AG04450 (cell line): ENCODE measurements at places on chromosomes 6 and 20.

DNA sequence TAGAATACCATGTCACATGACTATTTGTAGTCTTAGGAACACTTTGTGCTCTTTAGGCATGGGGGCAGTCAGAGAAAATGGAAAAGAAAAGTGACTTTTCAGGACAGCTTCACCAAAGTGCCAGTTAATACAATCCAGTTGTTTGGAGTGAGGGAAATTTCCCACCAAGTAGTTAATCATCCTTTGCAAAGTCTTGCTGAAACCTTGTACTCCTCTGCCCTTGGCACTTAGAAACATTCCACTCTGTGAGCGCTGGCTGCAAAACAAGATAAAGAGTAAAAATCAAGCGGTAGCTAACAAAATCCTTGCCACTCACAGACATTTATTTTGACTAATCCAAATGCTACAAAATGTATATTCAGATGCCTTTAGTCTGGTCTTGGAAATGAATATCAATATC is 229.2 kb upstream of the HSF2 start:
- no peak for DNase-seq

GRCh38 chr6:114375541-114376192 is 32.8 kb upstream of the HS3ST5 start:
- no peak for DNase-seq

DNA sequence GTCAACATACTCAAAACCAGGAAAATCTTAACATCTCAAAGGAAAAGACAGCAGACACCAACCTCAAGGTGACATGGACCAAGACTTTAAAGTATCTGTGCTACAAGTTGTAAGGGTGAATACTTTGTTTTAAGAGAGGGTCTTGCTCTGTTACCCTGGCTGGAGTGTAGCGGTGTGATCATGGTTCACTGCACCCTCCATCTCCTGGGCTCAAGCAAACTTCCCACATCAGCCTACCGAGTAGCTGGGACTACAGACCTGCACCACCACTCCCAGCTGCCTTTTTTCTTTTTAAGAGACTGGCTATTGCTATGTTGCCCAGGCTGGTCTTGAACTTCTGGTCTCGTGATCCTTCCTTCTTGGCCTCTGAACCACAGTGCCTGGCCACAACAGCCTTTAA is 9.7 kb downstream of the AMD1 start:
- no peak for DNase-seq

DNA sequence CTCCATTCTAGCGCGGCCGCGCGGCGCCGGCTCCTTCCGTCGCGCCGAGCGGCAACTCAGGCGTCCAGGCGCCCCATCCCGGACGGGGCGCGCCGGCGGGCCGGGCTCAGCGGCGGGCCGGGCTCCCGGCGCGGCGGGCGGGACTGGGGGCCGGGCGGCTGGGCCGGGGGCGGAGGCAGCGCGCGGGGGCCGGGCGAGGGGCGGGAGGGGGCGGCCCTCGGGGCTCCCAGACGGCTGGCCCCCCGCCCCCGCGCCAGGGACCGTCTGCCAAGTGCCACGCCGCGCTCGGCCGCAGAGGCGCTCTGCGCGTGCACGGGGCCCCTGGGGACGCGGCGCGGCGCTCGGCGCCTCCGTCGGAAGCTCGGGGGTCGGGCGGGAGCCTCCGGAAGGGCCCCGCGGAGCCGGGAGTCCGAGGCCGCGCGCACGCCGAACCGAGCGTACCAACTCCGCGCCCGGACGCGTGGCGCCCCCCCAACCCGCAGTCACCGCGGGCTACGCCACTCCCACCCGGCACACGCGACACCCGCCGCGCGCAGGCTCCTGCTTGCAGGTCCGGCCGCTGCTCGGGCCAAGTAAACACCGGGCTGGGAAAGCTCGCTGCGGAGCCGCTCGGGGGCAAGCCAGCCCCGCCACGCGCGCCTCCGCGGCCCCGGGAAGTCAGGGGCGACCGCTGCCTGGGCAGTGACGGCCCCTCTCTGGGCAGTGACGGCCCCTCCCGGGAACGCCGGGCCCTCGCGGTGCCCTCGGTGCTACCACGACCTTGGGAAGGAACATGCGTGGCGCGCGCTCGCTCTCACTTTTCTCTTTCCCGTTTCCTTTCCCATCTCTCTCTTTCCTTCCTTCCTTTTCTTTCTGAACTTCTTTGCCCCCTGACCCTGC is at the start of gene PREX1:
Gene PREX1, minus strand, starts transcription at position 145 of the 879 bp plus-strand sequence. Its CDS starts 139 bp downstream, at position 6.
- DNase-seq: no peak

DNA sequence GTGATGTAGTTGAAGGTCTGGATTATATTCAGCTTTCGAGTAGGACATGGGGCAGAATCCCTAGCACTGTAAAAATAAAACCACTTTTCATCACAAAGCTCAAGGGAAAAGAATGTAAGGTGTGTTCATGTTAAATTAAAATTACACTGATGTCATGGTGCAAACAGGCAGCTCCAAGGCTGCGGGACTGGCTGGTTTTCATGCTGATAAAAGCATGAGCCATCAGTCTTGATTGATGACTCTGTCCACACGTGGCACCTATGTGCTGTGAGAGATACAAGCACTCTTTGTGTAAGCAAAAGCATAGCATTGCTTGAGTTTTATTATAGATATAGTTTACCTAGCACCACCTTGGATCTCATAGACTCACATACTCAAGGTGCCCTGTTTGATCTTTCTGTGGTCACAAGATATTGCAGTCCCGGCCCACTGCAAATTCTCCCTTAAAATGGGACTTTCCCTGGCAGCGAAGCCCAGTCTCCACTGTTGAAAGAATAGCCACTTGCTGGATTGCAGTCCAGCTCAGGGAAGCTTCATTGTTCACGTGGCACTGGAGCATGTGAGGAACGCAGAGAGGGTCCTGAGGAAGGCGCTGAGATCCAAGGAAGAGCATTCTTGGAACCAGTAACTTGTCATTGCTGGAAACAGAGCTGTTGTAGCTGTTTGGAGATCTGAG is 90.6 kb downstream of the TIAM2 start:
- DNase-seq: no peak

- no peak for DNase-seq
Observed at GRCh38 chr20:19544684-19545083, 213.4 kb upstream of the RIN2 start.

DNA sequence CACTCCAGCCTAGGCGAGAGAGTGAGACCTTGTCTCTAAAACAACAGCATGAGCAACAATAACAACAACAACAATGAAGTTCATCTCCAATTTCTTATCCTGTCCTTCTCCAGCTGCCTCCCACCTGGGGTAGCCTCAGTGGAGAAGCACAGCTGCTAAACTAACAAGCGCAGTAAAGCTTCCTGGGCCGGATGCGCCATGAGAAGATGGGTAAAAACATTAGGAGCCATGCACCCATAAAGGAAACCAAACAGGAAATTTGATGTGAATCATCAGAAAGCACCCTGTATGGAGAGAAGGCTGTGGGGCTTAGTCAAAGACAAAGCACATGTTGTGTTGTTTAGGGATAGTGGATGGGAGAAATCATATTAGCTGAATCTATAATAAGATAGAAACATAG is 61.1 kb upstream of the CCN6 start:
- no peak for DNase-seq

- no peak for DNase-seq
Observed at GRCh38 chr20:40186826-40187225, 502.2 kb downstream of the MAFB start.

DNA sequence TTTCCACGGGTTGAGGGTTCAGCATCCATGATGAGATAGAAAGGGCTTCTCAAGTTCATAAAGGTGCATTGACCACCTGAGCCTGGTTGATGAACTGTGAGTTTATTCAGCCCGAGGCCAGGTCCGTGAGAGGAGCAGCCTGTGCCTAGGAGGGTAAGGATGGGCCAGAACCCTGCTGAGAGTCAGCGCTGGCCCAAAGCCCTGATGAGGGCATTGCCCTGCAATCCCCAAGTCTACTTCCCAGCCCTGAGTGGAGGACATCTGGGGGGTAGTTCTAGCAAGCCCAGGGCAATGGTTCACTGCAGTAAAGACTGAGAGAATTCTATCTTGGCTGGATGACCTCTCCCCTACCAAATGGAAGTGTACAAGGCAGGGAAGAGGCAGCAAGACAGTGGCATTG is 123.3 kb upstream of the NXT1 start:
- DNase-seq: no peak

DNA sequence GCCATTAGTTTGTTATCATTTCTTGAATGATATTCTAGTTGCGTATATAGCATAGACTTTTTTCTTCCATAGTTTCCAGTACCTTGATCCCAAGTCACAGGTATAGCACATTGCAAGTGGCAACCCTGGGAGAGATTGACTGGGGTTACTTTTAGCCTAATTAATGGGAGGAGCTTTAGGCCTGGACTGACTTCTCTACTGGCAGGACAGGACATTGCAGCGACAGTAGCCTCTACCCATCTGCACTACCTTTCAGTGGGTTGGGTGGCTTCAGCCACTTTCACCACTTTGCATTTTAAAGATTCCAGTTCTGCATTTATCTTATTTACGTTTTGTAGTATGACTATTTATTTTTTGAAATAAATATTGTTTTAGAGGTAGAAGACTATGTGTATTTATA is 320.3 kb downstream of the RIMS1 start:
- DNase-seq: no peak

DNA sequence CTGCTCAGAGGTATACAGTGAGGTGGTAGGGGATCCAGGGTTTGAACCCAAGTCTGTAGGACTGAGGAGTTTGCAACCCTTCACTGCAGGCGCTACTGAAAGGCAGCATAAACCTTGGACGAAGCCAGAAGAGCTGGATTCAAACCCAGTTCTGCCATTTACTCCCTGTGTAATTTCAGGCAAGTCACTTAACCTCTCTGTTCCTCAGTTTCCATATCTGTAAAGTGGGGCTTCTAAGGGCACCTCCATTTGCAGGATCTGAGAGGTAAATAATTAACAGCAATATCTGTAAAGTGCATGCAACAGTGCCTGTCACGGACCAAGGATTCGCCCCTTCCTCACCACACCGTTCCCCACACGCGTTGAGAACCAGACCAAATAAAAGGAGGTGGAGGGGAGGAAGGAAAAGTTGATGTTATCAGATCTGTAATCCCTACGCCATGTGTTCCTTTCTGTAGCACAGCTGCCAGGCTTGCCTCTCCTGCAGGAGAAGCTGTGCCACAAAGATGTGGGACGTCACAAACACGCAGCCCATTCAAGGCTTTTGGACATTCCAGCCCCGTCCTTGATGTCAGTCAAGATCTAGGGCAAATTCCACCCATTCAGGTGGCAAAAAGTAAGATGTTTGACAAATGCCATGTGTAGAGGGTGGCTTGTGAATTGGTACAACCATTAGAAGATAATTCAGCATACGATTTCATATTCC is 9.8 kb downstream of the RIPOR3 start:
- no peak for DNase-seq

DNA sequence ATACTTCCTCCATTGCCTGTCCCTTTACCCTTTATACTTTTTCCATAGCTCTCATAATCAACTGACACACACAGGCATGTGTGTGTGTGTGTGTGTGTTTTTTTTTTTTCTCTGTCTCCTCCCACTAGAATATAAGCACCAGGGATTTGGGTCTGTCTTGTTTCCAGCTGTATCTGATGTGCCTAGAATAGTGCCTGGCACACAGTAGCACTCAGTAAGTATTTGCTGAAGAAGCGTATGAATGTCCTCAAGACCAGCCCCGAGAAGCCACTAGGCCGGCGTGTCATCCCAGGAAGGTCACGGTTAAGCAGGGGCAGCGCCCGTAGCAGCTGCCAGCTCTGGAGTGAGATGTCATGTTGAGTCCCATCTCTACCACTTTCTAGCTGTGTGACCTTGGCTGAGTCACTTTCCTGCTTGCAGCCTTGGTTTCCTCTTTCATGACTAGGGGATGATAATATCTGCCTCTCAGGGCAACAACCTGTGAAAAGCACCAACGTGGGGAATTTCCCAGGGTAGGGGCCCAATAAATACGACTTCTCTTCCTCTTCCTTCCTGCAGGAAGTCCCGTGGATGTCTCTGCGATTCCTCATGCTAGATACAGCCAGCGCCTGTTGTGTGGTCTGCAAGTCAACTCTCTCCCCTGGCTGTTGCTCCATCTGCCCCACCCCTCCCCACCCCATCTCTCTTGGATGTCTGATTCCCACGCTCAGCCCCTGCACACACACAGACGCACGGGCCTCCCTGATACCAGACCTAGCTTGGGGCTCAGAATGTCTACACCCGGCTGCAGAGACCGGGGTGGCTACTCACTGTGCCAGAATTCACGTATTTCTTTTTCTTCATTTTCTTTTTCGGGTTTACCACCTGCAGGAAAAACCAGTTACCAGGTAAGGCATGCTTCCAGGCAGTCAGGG is 58.1 kb downstream of the RAB44 start:
- no peak for DNase-seq

GRCh38 chr6:14728396-14729024 is 517.4 kb upstream of the JARID2 start:
- no peak for DNase-seq

DNA sequence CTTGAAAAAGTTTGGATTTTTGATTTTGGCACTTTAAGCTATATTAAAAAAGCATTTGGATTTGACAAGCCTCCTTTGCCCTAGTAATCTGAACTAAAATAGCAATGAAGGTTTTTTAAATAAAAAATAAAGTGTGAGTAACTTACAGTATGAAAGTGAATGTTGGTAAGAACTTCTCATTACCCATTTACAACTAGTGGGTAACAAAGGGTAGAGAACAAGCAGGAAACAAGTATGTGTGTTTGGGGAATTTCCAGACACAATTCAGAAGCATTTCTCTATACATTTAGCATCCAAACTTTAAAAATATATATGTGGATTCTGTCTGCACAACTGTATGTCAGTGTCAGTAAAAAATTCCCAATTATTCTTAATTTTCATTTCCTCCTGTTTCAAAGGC is 2.9 kb downstream of the TMEM30A start:
- no peak for DNase-seq

DNA sequence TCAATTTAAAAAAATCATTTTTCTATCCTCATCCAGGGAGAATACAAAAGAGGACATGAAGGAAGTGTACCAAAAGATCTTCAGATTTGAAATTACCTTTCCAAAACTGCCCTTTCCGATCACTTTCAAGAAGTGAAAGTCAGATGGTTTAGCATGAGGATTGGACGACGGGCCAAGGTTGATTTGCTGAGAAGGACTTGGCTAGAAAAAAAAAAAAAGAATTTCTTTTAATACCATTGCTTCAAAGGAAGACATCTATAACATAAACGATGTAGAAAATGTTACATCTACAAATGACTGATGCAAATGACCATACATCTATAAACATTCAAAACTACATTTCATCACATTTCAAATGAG is 120.9 kb upstream of the SLC2A12 start:
- no peak for DNase-seq

- no peak for DNase-seq
Observed at GRCh38 chr20:48723308-48724264, 104.2 kb downstream of the PREX1 start.

- no peak for DNase-seq
Observed at GRCh38 chr6:41072836-41073202, at the start of gene NFYA. Gene NFYA (plus strand): TSS chr6:41072974. CDS start chr6:41079090, 6,116 bp downstream.

GRCh38 chr6:93801101-93801847 is 381.9 kb upstream of the EPHA7 start:
- no peak for DNase-seq

DNA sequence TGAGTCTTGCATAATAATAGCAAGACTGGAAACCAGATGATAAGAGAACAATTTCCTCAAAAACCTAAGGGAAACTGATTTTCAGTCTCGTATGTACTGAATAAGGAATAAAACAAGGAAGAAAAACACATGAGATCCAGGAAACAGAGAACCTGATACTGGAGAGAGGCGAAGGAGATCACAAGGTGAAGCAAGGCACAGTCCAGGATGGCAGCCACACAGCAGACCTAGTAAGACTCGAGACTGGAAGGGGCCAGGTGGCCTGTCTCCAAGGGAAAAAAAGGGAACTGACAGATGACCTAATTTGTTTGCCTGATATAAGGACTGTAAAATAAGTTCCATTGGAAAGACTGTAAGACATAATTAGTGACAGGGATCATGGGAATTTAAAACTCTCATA is 71.1 kb downstream of the TASP1 start:
- DNase-seq: no peak

- no peak for DNase-seq
Observed at GRCh38 chr6:145115638-145116037, 619.7 kb downstream of the EPM2A start.
